ENCODE measurements at places on chromosomes 6 and 20.

DNA sequence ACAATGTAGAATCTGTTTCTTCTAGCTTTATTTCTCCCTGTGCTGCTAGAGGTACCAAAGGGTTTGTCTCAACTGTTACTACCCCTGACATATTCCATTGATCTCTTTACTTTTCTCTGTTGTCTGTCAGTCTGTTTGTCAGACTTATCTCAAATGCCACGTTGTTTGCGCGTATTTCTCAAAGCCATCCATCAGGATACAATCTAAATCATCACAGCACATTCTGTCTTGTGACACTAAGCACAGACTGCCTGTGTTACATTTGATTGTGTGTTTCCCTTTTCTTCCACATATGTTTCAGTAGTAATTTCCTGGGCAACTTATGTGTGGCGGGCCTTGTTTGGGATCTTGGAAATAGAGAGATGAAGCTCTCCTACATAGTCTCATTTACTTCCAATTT lies 30.2 kb upstream of the SERINC3 start:
- DNase-seq = no peak

GRCh38 chr6:99276747-99277146 lies 72.7 kb downstream of the FAXC start:
- no peak for DNase-seq

DNA sequence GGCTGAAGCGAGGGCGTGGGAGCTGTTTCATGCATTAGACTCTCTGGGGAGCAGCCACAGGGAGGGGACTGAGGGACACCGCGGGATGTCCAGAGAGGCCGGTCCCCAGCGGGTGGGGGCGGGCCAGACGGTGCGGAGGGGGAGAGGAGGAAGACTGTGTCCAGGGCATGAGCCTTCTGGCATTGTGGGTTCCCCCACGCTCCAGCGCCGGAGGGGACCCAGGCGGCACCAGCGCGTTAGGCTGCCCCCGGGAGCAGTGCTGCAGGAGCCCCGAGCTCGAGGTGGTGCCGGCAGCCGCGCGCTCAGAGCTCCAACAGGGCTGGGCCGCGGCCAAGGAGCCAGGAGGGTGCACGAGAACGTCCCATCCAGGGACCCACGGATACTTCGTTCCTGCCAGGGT lies 14.4 kb downstream of the SLC22A3 start:
- no peak for DNase-seq

DNA sequence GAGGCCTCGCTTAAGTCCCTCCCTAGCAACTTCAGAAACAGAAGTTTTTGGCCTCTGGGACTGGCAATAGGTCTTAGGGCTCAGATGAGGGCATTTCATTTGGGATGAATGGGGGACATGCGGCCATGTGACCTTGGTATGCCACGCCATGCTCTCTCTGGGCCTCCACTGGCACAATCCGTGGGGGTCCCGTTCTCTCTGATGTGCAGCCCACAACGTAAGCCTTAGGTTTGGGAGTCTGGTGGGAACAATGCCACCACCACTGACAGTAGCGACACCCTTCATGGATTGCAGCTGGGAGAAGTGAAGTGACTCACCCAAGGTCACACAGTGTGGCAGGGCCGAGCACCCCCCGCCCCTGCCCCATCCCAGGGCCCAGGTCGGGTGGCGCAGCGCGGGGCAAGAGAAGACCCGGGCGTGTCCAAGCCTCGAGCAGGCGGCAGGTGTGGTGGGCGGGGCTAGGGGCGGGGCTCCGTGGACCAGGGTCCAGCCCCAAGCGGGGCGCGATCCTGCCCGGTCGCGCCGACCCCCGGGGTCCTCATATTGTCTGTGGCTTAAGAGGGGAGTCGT lies 864 bp upstream of the CEBPB start:
- no peak for DNase-seq

DNA sequence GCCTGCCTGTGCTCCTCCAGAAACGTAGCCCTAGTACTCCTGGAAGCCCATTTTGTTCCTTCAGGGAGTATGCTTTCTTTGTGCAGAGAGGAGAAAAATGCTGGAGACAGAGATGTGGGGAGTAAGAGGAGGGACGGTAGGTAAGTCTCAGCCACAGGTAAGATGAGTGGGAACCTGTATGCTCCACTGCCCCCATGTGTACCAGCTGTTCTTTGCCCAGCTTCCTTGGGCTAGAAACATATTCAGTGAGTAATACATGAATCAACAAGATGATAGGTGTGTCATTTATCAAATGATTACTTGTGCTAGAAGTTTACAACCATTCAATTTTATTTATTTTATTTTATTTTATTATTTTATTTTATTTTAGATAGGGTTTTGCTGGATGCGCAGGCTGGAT lies 13.6 kb upstream of the CEP85L start:
- no peak for DNase-seq
